Epithelial cell of esophagus (primary cell): ENCODE measurements at places on chromosomes 5 and 9.
A peak's percentile ranks its signal among the peaks of the same experiment; 100 is the strongest.

DNA sequence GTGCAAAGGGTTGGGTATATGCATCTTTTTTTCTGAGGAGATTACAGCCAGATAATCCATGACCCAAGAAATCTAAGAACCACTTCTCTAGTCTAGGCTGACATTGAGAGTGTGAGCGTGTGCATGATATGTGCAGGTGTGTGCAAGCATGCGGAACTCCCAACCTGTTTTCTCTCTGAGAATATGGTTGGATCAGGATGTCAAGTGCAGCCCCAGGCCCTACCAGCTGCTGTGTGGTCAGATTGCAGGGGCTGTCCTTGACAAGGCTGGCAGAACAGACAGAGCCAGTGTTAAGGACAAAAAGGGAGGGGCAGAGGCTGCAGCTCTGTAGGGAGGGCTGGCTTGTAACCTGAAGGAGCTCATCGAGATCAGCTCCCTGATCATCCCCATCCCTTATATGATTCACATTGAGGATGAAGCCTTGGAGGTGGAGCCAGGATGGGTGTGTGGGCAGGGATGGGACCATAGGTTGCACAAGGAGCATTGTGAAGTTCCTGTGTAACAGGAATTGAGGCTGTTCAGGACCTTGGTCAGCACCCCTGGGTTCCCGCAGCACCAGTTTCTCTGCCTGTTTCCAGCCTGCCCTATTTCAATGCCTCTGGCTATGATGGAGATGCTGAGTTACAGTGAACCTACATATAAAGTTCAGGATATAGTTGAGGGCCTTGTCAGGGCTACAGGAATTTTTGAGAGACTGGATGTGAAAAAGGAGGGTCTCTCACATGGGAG is 52.6 kb upstream of the ARAP3 start:
- DNase-seq = peak; percentile 90

DNA sequence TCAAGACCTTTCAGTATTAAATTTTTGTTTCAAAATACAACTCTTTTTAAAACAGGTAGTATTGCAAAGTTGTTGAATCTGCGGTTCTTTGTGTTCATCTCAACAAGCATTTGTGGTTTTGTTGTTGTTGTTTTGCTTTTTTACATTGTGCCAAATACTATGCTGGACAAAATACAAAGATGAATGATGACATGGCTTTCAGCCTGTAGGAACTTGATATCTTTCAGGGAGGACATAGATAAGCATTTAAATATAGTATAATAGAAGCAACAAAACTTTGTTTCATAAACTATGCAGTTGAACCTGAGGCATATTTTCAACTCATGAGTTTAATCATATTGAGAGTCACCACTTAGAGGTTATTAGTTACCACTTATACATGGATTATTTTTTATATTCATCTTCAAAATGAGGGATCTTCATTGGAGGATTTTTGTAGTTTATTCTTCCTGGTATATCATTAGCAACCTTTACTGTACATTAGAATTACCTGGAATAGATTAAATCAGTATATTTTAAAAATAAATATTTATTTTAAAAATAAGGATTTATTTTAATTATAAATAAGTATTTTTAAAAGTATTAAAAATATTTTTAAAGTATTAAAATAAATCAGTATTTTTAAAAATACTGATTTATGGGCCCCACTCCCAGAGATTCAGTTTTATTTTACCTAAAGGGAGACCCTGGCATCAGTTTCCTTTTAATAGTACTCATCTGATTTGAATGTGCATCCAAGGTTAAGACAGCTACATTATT is 42.9 kb downstream of the KIF2A start:
- no peak for DNase-seq

DNA sequence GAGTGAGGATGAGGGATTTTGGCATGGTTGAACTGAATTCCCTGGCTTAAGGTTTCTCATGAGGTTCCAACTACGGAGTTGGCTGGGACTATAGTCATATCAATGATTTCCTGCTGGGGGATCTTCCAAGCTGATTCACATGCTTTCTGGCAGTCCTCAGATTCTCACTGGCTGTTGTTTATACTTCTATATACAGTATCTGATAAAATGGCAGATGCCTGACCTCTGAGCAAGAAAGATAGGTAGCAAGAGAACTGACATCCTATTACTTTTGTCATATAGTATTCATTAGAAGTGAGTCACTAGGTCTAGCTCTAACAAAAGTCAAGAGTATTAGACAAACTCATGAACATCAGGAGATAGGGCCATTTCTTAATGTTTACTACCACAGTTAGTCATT is 440.9 kb upstream of the EDIL3 start:
- peak; percentile 13 for DNase-seq

- DNase-seq = no peak
Observed at GRCh38 chr5:57900381-57900944, 417.9 kb upstream of the ACTBL2 start.

GRCh38 chr5:120507197-120507596 is 43.1 kb downstream of the PRR16 start:
- no peak for DNase-seq

DNA sequence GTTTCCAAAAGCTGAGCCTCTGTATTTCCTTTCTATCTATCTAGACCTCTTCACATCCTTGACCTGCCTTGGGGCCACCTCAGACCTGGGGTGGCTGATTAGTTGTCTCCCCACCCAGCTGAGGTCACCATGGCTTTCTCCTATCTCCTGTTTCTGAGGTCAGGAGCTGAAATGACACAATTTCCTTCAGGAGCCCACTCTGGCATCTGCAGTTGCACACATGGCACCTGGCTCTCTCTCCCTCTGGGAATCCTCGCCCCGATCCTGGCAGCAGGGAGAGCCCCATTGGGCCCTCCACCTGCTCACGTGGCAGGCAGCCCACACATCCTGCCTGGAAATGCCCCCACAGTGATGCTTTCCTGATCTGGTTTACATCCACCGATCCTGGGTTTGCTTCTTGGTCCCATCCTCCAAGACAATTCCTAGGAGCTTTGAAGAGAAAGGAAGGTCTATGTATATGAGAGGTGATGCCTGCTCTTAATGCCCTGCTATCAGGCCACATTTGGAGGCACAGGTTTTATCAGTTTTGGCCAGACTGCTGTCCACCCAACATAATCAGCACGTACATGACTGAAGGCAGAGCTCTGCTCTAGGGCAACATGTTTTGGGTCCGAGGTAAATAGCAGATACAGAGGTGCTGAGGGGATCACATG is 53.7 kb downstream of the MARCHF3 start:
- no peak for DNase-seq

DNA sequence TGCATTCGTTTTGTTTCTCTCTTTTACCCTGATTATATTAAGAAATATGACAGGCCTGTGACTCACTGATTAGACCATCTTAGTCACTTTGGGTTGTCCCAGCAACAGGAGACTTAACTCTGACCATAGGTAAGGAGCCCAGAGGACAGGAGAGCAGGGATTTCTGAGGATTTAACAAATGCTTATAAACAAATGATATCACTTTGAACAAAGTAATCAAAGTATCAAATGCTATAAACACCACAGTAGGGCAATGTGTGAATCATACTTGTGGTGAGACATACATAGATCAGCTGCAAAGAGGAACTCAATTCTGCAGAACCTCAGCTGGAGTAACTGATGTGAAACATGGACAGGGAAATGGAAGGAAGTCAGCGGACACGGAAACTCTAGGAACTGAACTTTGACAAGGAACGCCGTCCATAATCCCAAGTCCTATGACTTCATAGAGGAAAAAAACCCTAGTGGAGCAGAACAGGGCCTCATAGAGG is 190.6 kb upstream of the MSX2 start:
- peak; percentile 82 for DNase-seq

GRCh38 chr9:135910757-135911156 is 3.4 kb upstream of the CAMSAP1 start:
- DNase-seq = no peak

- DNase-seq = no peak
Observed at GRCh38 chr9:126384926-126385325, 58.3 kb downstream of the MVB12B start.

DNA sequence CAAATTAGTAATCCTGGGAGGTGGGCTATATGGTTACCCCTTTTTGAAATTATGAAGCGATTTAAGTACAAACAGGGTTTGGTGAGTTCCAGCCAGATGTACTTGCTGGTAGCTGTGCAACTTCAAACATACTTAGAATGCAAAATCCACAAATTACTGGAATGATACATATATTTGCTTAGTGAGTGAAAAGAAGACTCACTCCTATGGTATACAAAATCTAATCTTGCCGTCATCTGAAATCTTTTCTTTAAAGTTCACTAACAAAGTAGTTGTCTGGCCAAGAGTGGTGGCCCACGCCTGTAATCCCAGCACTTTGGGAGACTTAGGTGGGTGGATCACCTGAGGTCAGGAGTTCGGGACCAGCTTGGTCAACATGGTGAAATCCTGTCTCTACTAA is 64.9 kb upstream of the TJP2 start:
- DNase-seq = no peak

GRCh38 chr5:79512049-79512448 is 1.9 kb downstream of the HOMER1 start:
- DNase-seq = no peak

- no peak for DNase-seq
Observed at GRCh38 chr9:127096208-127096607, 26.2 kb downstream of the ANGPTL2 start.

DNA sequence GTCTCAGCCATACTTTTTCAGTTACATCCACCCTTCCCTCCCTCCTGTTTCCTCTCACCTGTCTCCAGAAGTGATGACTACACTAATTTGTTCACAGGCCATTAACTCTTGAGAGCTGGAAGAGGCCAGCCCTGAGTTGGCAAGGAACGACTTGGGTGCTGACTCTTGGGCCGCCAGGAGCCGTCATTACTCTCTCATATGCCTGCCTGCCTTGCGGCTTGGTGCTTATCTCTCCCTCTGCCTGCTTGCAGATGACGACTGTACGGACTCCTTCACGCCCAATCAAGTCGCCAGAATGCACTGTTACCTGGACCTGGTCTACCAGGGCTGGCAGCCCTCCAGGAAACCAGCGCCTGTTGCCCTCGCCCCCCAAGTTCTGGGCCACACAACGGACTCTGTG is 66.1 kb downstream of the PAPPA start:
- DNase-seq = no peak
